ENCODE measurements at places on chromosomes 2 and 18. TPM values are rescaled to one million over a fixed set of nuclear protein-coding genes. Genes with fewer than 3 reads are reported as not detected.

CD8B2 gene
- not detected for total RNA-seq

- H3K27me3 ChIP-seq: no peaks in the 10 kb centered on the region
- H3K36me3 ChIP-seq: no peaks in the 10 kb centered on the region
- H3K4me1 ChIP-seq: peaks cover 5% of the 10 kb centered on the region
- DNase-seq: no peak
- no peak overlapping the region for H3K4me3 ChIP-seq
These were observed 48.1 kb upstream of the CTIF start for GRCh38 chr18:48490641-48491293.

DOK1 gene
- 6.2 TPM for total RNA-seq

DNA sequence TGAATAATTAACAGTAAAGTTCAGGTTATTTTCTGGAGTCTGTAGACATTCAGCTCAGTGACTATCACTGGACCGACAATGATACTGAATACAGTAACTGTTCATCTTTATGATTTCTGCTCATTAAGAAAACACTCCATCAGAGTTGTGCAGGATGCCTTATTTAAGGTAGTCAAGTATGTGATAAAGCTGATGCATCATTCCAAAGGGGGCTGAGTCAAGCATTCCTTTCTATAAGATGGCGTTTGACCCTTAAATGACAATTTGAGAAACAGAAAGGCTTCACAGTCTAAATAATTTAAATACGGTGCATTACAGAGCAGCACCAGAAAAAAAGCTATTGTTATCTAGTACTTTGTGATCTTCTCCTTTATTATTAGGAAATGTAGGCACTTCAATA lies 131.1 kb downstream of the CDH2 start:
- H3K27me3 ChIP-seq: no peaks in the 10 kb centered on the region
- H3K4me3 ChIP-seq: no peak overlapping the region
- no peak for DNase-seq
- no peak overlapping the region for H3K27ac ChIP-seq
- peaks cover 5% of the 10 kb centered on the region for H3K4me1 ChIP-seq

GRCh38 chr2:187544371-187545080 lies 9.7 kb downstream of the TFPI start:
- no peak for DNase-seq
- H3K4me3 ChIP-seq: peak overlapping the region; percentile 2
- no peaks in the 10 kb centered on the region for H3K27me3 ChIP-seq

GRCh38 chr2:44171018-44171417 lies 2.3 kb downstream of the PPM1B start:
- peak overlapping the region; percentile 95 for H3K27ac ChIP-seq
- peaks cover 2% of the 10 kb centered on the region for H3K36me3 ChIP-seq
- H3K27me3 ChIP-seq: no peaks in the 10 kb centered on the region
- DNase-seq: no peak
- peaks cover 2% of the 10 kb centered on the region for H3K4me1 ChIP-seq
- peak overlapping the region; percentile 90 for H3K4me3 ChIP-seq

MEP1B gene
- total RNA-seq: 0.28 TPM

- H3K4me1 ChIP-seq: no peaks in the 10 kb centered on the region
- no peaks in the 10 kb centered on the region for H3K36me3 ChIP-seq
- H3K27ac ChIP-seq: no peak overlapping the region
- H3K27me3 ChIP-seq: no peaks in the 10 kb centered on the region
- no peak for DNase-seq
- no peak overlapping the region for H3K4me3 ChIP-seq
These were observed 73.7 kb downstream of the MEIS1 start for GRCh38 chr2:66508484-66509071.

EN1 gene
- total RNA-seq: 0.26 TPM
